Subcutaneous preadipocyte (primary cell): ENCODE measurements at places on chromosomes 7 and 10. TPM values are rescaled to one million over a fixed set of nuclear protein-coding genes. Genes with fewer than 3 reads are reported as not detected.

Gene HERPUD2
- 26.8 and 34.5 TPM in 2 replicates for total RNA-seq

Gene PTF1A
- total RNA-seq = not detected in 2 replicates

Gene PPP1R17
- not detected in 2 replicates for total RNA-seq

Gene KMT2E
- 85.6 and 116 TPM in 2 replicates for total RNA-seq

Gene ADD3
- total RNA-seq = 274 and 335 TPM in 2 replicates

Gene SPOCK2
- under 0.01 and 0.20 TPM in 2 replicates for total RNA-seq

Gene GJD4
- not detected in 2 replicates for total RNA-seq

Gene C7orf33
- total RNA-seq = not detected in 2 replicates

Gene JAKMIP3
- under 0.01 TPM in 2 replicates for total RNA-seq

Gene ACTR3C
- 0.20 and 0.37 TPM in 2 replicates for total RNA-seq

Gene OR2A5
- not detected in 2 replicates for total RNA-seq

Gene TDRD1
- total RNA-seq = 2.6 and 3.3 TPM in 2 replicates

Gene KLLN
- 0.73 and 0.78 TPM in 2 replicates for total RNA-seq

Gene PNLIPRP1
- total RNA-seq = not detected in 2 replicates

Gene MMRN2
- 4.4 and 4.7 TPM in 2 replicates for total RNA-seq

Gene ACADSB
- total RNA-seq = 4.0 and 5.3 TPM in 2 replicates

Gene TRPV5
- total RNA-seq = not detected in 2 replicates

Gene WASHC2A
- 37.1 and 49.9 TPM in 2 replicates for total RNA-seq

Gene KAZALD1
- total RNA-seq = 4.8 and 11.9 TPM in 2 replicates

Gene TMEM176A
- total RNA-seq = 5.5 TPM in 1 of 2 replicates, not detected in the other

Gene SKAP2
- 21.7 and 25.4 TPM in 2 replicates for total RNA-seq

Gene WDR37
- total RNA-seq = 15.4 and 19.7 TPM in 2 replicates

Gene KDM7A
- total RNA-seq = 4.1 and 6.6 TPM in 2 replicates

Gene ICA1
- 0.39 and 0.73 TPM in 2 replicates for total RNA-seq

Gene PHKG1
- total RNA-seq = 1.2 and 1.8 TPM in 2 replicates

Gene TMEM236
- under 0.01 TPM in 2 replicates for total RNA-seq

Gene NCF1
- total RNA-seq = not detected in 2 replicates

Gene IL15RA
- 4.5 and 9.9 TPM in 2 replicates for total RNA-seq

Gene OPALIN
- total RNA-seq = not detected in 2 replicates

Gene CYP3A7
- not detected in 2 replicates for total RNA-seq

Gene HECW1
- total RNA-seq = 3.7 and 3.9 TPM in 2 replicates

Gene MMD2
- not detected in 2 replicates for total RNA-seq

Gene ATRNL1
- 0.37 TPM in 1 of 2 replicates, not detected in the other for total RNA-seq

Gene RBP3
- total RNA-seq = not detected in 2 replicates

Gene CDHR3
- total RNA-seq = 12.5 and 23.5 TPM in 2 replicates

Gene DGKB
- 0.37 TPM in 1 of 2 replicates, not detected in the other for total RNA-seq

Gene ASB10
- total RNA-seq = not detected in 2 replicates

Gene PAX4
- total RNA-seq = not detected in 2 replicates

Gene ITGA8
- total RNA-seq = not detected in 2 replicates

Gene FEZF1
- not detected in 2 replicates for total RNA-seq

Gene BAMBI
- 0.37 and 1.2 TPM in 2 replicates for total RNA-seq

Gene DLG5
- total RNA-seq = 25.0 and 34.0 TPM in 2 replicates

Gene ADK
- 49.7 and 52.9 TPM in 2 replicates for total RNA-seq
